SW480 (cell line): ENCODE measurements at places on chromosomes 11 and 22.

DNA sequence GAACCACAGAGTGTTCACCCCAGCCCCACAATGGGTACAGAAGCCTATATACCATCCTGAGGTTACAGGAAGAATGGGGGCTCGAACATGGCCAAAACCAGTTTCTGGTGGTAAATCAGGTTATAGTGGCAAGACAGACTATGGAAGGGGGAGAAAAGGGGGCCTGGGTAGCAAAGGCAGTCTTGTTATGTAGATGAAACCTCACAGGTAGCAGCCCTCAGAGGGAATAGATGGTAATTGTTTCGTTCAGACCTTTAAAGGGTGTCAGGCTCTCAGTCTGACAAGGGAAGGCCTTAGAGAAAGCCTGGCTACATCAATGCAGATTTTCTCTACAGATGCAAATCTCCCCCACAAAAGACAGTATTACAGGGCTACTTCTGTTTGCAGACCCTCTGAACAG is 3.4 kb downstream of the CAPN1 start:
- DNase-seq, result no peak

DNA sequence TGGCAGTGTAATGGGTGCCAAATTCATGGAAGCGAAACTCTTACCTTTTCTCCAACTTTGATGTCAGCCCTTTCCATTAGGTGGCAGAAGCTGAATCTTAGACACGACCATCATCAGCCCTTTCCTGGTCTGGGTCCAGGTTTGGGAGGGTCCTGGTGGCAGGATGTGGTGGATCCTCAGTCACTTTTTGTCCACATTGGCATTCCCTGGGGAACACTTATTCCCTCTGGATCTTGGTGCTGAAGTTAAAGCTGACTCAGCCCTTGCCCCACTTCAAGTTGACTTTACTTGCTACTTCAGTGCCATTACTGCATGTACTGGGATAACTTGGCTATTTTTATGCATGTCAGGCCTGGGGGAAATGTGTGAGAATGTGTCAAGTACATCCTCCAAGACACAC is 16.6 kb upstream of the NTM start:
- DNase-seq, result no peak

- no peak for DNase-seq
Observed at GRCh38 chr11:79663017-79663416, 222.2 kb upstream of the TENM4 start.

GRCh38 chr11:61021661-61022212 is 50.3 kb downstream of the CD6 start:
- DNase-seq, result peak; percentile 49

DNA sequence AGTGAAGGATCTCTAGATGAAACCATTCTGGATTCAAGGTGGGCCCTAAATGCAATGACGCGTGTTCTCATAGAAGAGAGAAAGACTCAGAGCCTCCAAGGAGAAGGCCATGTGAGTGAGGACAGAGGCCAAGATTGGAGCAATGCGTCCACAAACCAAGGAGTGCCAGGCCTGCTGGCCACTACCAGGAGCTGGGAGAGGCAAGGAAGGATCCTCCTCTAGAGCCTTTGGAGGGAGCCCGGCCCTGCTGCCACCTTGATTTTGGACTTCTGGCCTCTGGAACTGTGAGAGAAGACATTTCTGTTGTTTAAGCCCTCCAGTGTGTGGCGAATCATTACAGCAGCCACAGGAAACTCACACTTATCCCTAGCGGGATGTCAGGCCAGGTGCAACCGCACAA is 52.7 kb upstream of the SHANK2 start:
- no peak for DNase-seq

DNA sequence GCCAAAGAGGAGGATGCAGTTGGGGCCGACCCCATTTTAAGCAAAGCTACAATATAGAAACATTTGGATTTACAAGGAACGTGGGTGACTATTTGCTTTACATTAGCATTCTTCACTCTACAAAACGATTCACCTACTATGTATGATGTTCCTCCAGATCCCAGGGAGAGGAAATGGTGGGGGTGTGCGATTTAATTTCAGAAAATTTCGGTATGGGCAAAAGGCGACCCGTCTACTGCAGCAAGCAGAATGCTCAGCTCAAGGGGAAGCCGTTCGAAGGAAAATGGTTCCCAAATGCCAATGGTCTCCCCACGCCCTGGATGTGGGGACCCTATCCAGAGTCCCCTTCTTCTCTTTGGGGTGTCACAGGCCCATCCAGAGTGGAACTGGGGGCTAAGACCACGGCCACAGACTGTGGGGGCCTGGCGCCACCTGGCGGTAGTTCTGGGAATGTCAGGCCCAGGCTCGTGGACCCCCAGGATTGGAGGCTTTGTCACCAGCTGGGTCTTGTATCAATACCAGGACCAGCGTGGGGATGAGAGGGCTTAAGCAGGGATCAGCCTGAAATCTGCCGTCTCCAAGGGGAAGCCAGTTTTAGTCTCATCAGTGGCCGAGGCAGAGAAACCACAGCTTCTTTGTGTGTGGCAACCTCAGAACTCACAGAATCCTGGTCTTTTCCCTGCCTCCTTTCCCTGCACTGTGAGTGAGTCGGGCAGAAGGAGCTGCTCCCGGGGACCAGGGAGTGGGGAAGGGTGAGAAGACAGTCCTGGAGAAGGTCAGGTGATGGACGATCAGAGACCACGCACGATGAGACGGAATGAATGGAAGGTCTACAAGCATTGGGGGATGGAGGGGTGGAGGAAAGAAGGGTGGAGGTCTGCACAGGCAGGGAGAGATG is 8.4 kb downstream of the LRRC10B start:
- no peak for DNase-seq

DNA sequence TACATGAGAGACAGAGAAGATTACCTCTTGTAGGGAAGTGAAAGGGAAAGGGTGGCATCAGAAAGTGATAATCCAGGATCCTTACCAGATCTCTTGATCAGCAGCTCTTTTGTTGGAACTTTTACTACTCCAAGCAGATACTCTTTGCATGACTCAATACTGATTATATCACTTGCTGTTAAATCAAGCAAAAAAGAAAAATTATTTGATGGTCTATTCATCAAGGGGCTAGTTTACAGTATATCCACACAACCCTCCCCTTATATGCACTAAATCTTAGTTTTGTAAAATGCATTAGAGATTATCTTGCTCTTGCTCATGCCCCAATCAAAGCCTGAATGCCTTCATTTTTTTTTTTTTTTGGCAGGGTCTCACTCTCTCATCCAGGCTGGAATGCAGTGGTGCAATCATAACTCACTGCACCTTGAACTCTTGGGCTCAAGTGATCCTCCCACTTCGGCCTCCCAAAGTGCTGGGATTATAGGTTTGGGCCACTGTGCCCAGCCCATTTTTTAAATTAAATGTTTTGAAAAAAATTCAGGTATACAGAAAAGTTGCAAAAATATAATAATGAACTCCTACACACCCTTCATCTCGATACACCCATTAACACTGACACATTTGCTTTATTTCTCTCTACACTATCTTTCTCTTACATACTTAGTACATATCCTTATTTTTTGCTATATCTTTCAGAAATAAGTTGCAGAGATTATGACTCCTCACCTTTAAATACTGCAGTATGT is 76.1 kb upstream of the UCP3 start:
- DNase-seq, result no peak

DNA sequence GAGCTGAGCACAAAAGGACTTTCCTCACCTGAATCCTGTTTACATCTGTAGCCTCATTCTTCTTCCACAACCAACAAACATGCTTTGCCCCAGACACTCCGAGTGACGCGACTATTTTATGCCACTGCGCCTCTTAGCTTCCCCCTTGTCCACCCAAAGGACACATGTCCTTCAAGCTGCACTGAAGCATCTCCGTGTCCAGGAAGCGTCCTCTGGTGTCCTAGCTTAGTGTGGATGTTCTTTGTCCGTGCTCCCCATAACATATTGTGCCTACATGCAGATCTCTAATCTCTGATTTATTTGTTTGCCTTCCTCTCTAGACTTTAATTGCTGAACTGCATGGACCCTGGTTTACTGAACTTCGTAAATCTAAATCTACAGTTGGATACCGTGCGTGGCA is 20.1 kb upstream of the CECR2 start:
- DNase-seq, result no peak

DNA sequence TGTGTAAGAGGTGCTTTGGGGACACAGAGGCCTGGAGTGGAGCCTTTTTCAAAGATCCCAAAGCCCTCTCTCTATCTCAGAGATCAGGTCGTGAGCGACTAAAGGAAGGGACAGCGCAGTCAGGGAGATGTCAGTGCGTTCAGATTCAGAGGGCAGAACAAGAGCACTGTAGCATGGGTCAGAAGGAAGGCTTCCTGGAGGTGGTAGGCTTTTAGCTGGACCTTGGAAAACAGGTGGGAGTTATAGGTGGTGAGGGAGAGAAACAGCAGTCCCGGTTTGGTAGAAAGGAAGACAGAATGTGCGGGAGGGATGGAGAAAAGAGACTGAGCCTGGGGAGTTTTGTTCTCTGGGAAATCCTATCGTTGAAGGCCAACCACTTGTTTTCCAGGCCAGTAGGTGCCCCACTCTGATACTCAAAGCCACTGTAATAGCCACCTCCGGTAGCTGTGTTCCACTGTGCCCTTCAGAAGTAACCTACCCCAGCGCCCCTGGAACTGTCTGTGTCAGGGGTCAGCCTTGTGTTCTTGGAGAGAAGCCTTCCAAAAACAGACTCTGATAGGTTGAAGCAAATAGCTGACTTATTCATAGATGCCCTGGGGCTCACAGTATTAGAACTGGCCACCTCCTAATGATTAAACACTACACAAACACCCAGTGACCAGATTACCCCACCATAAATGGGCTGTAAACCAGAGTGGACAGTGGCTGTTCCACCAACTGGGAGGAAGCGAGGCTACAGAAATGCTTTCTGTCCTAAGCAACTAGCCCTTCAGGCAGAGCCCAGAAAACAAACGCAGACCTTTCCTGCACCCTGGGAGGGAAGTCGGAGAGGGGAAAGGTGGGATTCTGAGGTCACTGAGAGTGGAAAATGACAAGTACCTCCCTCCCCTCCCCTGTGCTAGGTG is 157.7 kb downstream of the DBX1 start:
- DNase-seq, result no peak

DNA sequence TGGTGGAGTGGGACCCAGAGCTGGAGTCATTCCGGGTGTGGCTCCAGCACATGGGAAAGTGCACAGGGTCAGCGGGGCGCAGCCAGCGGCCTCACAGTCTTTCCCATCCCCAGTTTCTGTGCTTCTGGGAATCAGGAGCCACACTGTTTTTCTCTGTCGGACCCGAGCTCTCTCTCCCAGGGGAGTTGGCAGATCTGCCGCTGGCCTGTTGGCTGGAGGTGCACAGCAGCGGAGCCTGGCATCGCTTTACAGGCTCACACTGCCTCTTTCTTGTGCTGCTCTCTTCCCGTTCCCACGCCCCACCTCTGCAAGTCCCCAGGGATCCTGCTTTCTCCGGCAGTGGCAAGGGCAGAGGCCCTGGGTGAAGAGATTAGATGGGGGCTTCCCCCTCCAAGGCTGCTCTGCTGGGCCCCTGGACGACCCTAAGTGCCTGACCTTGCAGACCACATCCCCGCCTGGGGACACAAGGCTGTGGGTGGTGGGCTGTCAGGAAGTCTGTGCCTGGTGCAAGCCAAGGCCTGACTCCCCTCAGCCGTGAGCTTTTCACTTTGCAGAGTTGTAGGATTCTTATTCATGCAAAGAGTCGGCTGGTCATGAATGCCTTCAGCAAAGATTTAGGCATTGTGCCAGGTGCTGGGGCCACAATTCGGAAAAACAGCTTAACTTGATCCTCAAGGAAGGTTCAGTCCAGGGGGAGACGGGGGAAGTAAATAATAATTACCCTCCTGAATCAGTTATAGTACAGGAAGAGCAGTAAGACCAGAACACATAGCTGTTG is 116.3 kb downstream of the TIMP3 start:
- DNase-seq, result no peak

DNA sequence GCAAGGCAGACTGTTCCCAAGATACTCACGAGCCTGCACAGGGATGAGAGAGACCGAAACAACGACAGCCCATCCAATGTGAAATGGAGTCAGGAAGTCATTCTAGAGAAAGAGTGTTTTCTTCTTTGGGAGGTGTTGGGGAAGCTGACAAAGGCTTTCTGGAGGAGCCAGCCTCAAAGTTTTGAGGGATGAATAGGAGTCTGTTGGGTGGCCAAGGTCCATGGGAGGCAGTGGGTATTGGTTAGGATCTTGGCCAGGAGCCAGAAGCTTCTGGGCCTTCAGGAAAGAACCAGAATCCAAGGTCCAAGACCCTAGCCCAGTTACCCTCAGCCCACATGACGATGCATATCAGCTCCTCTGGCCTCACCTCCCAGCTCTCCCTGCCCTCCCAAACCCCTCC is 59.9 kb upstream of the SHISAL1 start:
- no peak for DNase-seq

GRCh38 chr11:34787348-34787747 is 128.8 kb downstream of the APIP start:
- DNase-seq, result no peak

DNA sequence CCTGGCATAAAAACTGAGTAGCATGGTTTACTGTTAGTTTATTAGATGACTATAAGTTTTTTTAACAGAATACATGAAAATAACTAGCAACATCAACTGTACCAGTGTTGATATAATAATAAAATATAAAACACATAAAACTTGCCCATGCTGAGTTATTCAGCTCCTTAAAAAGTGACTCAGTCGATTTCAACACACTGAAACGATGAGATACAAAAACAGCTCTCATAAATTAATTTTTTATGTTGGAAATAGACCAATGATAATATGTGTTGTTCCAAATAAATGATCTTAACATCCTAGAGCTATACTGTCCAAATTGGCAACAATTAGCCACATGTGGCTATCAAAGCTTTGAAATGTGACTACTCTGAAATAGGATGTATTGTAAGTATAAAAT is 15.9 kb downstream of the PDGFD start:
- no peak for DNase-seq
